Natural killer cell (primary cell): ENCODE measurements at places on chromosomes 4 and X. TPM values are rescaled to one million over a fixed set of nuclear protein-coding genes. Genes with fewer than 3 reads are reported as not detected.

The ADRA2C gene
- not detected for total RNA-seq

The TRIML2 gene
- not detected for total RNA-seq

The ANOS1 gene
- total RNA-seq = not detected

The EVC2 gene
- 0.20 TPM for total RNA-seq

The ZNF674 gene
- total RNA-seq = 5.3 TPM

The CD38 gene
- 98.8 TPM for total RNA-seq

The FAM47B gene
- total RNA-seq = not detected

The RTL5 gene
- total RNA-seq = 1.8 TPM

The DCAF12L2 gene
- total RNA-seq = not detected

The CXorf49 gene
- total RNA-seq = not detected
